B cell (primary cell): ENCODE measurements at places on chromosomes 3 and 15. TPM values are rescaled to one million over a fixed set of nuclear protein-coding genes. Genes with fewer than 3 reads are reported as not detected.

GRCh38 chr3:99747915-99748314 is 69.7 kb upstream of the CMSS1 start:
- no peak for DNase-seq

DNA sequence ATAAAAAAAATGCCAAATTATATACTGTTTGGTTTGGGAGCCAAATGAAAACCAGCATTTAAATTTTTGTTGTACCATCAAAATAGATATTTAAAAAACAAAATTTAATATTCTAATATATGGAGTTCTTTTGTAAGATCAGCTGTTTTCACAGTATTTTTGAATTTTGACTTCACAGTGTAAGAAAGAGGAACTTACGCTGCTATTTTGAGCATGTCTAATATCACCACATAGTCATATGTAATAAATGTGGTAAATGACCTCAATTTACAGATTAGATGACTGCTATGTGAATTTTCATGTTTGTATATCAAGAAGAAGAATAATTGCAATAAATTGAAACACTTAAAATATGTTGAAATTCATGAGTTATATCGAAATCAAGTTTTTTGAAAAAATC is 189.6 kb downstream of the ARRDC4 start:
- no peak for DNase-seq

DNA sequence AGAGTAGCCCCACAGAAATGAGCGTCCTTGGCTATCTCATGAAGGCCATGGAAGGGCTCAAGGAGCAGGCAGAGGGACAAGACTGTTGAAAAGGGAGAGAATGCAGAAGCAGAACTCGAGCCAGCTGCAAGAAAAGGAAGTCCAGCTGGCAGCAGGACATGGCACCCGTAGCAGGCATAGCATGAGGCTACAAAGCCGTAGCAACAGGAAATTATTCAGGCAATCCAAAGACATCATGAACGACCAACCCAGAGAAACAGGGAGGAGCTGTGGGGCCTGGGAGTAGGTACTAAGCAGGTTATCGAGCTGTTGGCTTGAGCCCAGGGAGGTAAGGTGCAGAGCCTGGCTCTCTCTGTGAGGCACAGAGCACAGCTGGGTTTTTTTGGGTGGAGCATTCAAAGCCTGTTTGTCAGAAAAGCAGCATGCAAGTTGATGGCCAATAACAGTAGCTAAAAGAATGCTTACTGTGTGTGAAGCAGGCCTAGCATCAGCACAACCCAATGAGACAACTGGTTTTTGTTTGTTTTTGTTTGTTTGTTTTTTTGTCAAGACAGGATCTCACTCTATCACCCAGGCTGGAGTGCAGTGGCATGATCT is 144.0 kb upstream of the SMAD3 start:
- peak; percentile 34 for DNase-seq

GRCh38 chr15:78264304-78265136 is at the start of gene DNAJA4:
TSS of gene DNAJA4 (plus strand) at chr15:78264562. CDS start at chr15:78264764, 202 bp downstream.
- DNase-seq, result peak; percentile 74

- no peak for DNase-seq
Observed at GRCh38 chr3:126019683-126020082, 50.7 kb downstream of the ROPN1B start.

PPM1L gene
- total RNA-seq, result 11.4 and 12.0 TPM in 2 replicates

RLBP1 gene
- total RNA-seq, result not detected in 2 replicates

SPSB4 gene
- total RNA-seq, result not detected in 2 replicates
